Fibroblast of skin of back (primary cell): ENCODE measurements at places on chromosomes 12 and 14.
A peak's percentile ranks its signal among the peaks of the same experiment; 100 is the strongest.

DNA sequence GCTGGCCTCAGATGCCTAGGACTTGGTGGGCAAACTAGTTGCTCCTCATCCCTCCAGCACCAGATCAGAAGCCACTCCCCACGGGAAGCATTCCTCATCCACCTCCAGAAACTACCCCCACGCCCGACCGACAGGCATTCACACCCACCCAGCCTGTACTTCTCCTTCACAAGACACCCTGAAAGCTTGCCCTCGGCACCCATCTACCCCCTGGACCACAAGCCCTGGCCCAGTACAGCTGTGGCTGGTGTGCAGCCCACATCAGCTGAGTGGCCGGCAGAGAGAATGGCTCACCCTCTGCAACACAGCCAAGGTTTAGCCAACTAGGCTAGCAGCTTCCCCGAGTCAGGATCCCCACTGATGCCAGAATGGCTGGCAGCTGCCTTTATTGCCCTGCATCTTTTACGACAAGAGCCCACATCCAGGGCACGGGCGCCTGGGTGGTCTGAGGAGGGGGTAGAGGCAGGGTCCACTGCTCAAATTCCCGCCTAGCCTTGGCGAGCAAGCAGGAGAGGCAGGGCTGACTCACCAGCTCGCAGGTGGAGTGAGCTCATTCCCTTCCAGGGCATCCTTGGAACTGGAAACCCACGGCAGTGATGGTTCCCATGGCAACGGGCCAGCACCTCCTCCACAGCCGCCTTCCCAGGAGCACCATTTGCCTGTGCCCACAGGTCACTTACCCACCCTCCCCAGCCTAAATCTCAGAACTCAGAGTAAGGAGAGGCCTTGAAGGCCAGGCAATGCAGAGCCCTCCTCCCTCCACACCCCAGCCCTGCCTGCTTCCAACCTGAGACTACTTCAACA is 17.1 kb downstream of the ACTN1 start:
- no peak for DNase-seq

- no peak for DNase-seq
Measured at GRCh38 chr12:132824053-132824452, 4.6 kb downstream of the GOLGA3 start.

GRCh38 chr14:51521764-51522163 is 129.9 kb upstream of the FRMD6 start:
- DNase-seq = peak; percentile 96

DNA sequence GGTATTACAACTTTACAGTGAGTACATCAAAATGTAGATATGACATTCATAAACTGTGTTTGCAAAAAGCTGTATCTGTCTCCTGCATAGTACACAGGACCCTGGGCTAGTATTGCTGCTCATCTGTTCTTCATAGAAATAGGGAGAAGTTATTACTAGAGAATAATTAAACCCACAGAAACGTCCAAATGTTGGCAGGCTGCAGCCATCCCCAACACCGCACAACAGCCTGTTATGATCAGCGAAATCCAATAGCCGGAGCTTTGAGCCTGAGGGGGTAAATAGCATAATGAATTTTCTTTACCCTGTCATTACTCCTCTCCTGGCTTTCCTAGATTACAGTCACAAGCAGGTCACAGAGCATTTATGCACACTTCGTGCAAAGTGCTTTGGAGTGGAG is 178.0 kb downstream of the DACT1 start:
- DNase-seq = peak; percentile 22
